NCI-H1417 treated with DMSO at 0.1 percent for 48 hours (cell line): ENCODE measurements at places on chromosomes 5 and 9.
A peak's percentile ranks its signal among the peaks of the same experiment; 100 is the strongest.

GRCh38 chr9:108300306-108301287, 555.2 kb downstream of the ACTL7B start:
- no peak for DNase-seq

DNA sequence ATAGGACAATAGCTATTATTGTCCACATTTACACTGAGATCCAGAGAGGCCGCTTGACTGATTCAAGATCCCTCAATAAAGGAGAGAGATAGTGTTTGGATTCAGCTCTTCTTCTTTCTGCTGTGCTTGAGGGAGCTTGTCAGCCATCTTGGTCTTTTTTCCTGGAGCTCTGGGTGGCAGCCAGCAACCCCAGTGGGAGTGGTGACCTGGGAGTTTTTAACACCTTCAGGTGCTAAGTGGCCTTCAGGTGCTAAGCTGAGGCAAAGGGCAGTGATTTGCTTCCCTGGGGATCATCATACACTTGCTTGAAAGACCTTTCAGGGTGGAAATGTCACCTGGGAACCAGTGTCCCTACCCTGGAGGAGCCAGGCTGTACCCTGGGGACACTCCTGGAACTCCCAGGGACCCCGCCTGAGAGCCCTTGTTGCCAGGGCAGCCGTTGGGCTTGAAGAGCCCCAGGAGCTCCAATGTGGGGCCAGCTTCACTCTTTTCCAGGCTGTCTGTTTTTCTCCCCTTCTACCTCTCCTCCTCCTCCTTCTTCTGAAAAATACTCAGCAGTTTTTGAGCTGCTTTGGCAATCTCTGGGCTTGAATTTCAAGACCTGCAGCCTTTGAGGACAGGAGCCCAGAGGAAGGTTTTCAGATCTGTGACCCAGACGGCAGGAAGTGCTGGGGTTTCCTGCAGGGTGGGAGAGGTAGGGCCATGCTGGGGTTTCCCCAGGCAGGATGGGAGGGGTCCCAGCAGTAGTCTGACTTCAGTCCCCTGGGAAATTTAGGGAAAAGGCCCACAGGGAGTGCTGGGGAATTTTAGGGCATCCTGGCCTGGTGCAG, 59.7 kb downstream of the FGF18 start:
- no peak for DNase-seq

DNA sequence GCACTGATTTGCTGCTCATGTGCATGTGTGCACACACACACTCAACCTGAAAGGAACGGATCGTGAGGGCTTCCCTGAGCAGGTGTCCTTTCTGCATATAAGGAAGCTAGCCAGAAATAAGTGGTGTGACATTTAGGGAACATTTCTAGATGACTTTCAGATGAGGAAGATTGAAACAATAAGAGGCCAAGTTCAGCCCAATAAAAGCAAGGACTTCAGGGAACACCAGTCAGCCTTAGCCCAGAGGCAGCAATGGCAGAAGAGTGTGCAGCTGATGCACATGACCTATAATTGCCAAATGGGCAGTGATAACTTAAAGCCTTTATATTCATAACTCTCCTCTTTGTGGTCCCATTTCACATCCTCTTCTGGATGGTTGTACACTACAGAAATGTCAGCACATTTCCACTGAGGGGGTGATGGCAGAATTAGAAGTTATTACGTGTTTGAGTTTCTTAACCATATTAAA, 255.5 kb downstream of the TRIM32 start:
- no peak for DNase-seq

GRCh38 chr5:15522187-15522520, 22.2 kb downstream of the FBXL7 start:
- no peak for DNase-seq

- DNase-seq, result peak; percentile 26
Observed at GRCh38 chr5:63128018-63128417, 549.4 kb downstream of the LRRC70 start.
